Activated CD8-positive, alpha-beta T cell treated with anti-CD3 and anti-CD28 coated beads for 36 hours (primary cell): ENCODE measurements at places on chromosomes 2 and 18.

DNA sequence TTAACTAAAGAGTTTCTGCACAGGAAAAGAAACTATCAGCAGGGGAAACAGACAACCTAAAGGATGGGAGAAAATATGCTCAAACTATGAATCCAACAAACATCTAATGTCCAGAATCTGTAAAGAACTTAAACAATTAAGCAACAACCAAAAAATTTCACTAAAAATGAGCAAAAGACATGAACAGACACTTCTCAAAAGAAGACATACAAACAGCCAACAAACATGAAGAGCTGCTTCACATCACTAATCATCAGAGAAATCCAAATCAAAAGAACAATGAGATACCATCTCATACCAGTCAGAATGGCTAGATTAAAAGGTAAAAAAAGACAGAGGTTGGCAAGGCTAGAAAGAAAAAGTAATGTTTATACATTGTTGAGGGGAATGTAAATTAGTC is 8.8 kb upstream of the GULP1 start:
- H3K27me3 ChIP-seq, result no peaks in the 10 kb centered on the region
- no peak overlapping the region for H3K4me3 ChIP-seq
- DNase-seq, result no peak
- no peaks in the 10 kb centered on the region for H3K36me3 ChIP-seq
- H3K4me1 ChIP-seq, result no peaks in the 10 kb centered on the region

GRCh38 chr18:54279477-54280219 is 10.3 kb downstream of the POLI start:
- no peaks in the 10 kb centered on the region for H3K27me3 ChIP-seq
- DNase-seq, result no peak
- H3K4me3 ChIP-seq, result no peak overlapping the region
- H3K4me1 ChIP-seq, result peaks cover 26% of the 10 kb centered on the region
- no peak overlapping the region for H3K27ac ChIP-seq

DNA sequence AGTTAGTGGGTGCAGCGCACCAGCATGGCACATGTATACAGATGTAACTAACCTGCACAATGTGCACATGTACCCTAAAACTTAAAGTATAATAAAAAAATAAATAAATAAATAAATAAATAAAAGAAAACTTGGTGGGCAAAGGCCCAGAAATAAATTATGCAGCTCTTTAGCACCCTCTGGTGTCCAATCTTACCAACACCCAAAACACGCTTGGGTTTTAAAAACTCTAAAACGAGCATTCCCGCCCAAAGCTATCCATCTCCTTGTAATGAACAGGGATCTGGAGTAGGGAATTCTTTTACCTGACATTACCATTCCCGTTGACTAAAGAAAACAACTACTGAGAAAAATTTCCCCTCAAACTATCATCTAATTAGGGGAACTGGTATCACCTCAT is 2005.9 kb upstream of the CELF4 start:
- no peak for DNase-seq
- no peaks in the 10 kb centered on the region for H3K36me3 ChIP-seq
- no peak overlapping the region for H3K4me3 ChIP-seq

DNA sequence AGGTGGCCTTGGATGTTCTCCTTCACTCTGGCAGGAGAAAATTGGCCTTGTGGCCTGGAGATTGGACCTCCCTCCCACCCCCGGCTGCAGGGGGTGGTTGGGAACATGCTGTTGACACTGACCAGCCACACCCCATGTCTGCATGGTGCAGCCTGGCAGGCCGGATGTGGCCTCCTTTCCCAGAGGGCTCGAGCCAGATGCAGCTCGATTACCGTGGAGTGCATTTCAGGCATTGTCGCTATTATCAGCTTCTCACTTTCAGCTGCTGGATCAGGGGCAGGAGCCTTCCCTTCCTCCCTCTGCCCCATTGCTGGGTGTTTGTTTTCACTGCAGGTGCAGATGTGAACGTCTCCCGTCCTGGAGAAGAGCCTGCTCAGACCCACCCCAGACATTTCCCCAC is 211.0 kb upstream of the SIX2 start:
- no peak overlapping the region for H3K27ac ChIP-seq
- no peaks in the 10 kb centered on the region for H3K36me3 ChIP-seq
- no peak overlapping the region for H3K4me3 ChIP-seq
- no peak for DNase-seq
- H3K4me1 ChIP-seq, result no peaks in the 10 kb centered on the region

DNA sequence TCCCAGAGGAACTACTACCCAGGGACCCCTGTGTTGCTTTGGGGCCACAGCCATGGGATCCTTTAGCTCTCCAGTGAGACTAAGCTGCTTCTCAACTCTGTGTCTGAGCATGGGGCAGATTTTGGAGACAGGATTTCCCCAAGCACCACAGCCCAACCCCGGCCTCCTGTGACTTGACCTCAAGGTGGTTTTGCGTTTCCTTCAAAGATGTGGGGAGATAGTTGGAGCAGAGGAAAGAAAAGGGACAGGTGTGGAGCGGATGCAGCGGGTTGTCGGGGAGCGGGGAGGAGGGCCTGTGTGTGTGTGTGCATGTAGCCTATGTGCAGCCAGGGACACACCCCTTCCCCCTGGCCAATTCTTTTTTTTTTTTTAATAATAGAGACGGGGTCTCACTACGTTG is 10.2 kb downstream of the ARID5A start:
- DNase-seq, result no peak
- H3K4me3 ChIP-seq, result no peak overlapping the region
- H3K4me1 ChIP-seq, result peaks cover 47% of the 10 kb centered on the region
- H3K27ac ChIP-seq, result peak overlapping the region; percentile 75

DNA sequence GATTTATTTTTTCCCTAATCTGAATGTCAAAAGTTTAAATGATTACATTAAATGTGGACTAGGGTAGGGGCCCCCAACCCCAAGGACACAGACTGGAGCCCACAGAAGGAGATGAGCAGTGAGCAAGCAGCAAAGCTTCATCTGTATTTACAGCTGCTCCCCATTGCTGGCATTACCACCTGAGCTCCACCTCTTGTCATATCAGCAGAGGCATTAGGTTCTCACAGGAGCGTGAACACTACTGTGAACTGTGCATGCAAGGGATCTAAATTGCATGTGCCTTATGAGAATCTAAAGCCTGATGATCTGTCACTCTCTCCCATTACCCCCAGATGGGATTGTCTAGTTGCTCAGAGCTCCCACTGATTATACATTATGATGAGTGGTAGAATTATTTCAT is 3.8 kb downstream of the MOB1A start:
- peaks cover 45% of the 10 kb centered on the region for H3K4me1 ChIP-seq
- H3K36me3 ChIP-seq, result peaks cover 42% of the 10 kb centered on the region
- no peak overlapping the region for H3K4me3 ChIP-seq
- no peaks in the 10 kb centered on the region for H3K27me3 ChIP-seq
- peak overlapping the region; percentile 27 for H3K27ac ChIP-seq

- DNase-seq, result no peak
- H3K36me3 ChIP-seq, result no peaks in the 10 kb centered on the region
- no peak overlapping the region for H3K27ac ChIP-seq
- no peak overlapping the region for H3K4me3 ChIP-seq
- peaks cover 32% of the 10 kb centered on the region for H3K4me1 ChIP-seq
These were observed 4.9 kb upstream of the NEUROD1 start for GRCh38 chr2:181685150-181685688.

DNA sequence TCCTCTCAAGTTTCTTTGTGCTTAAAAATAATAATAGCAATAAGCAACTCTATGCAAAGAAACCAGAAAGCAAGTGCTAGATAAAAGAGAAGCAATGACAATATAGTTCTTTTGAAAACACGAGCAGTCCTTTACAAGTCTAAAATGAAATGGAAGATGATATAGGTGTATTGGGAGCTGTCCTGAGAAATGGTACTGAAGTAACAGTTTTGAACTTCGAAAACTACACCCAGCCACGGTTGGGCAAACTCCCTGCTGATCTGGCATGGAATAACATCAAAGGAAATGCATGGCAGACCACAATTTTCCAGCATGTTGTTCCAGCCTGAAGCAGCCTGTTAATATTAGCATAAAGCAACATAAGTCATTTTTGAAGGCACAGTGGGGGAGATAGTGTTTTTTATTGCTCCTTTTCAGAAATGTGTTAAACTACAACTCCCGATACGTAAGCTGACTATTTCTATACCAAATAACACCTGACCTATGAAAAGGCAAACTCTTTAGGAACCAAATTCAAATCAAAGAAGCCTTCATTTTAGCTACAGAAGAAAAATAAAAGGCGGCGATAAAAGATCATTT is 596.1 kb upstream of the KLHL29 start:
- H3K36me3 ChIP-seq, result no peaks in the 10 kb centered on the region
- DNase-seq, result no peak
- H3K4me1 ChIP-seq, result no peaks in the 10 kb centered on the region
- no peaks in the 10 kb centered on the region for H3K27me3 ChIP-seq

- DNase-seq, result peak; percentile 82
- peaks cover 4% of the 10 kb centered on the region for H3K27me3 ChIP-seq
- peaks cover 1% of the 10 kb centered on the region for H3K4me1 ChIP-seq
- no peak overlapping the region for H3K4me3 ChIP-seq
These were observed 27.8 kb upstream of the GAREM2 start for GRCh38 chr2:26144953-26145680.

DNA sequence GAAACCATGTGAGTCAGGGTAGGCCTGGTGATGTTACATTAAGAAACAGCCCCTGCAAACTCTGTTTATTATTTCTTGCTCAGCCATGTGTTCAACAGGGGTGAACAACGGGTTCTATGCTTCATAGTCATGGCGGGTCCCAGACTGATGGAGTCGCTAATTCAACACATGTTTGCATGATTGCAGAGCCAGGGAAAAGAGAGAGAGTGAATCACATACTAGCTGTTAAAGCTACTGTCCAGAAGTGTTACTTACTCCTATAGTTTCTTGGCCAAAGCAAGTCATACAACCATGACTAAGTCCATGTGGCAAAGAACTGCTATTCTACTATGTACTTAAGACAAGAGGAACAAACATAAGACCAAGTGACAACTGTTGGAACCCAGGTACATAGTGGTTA is 241.2 kb upstream of the SKOR2 start:
- no peak for DNase-seq
- no peaks in the 10 kb centered on the region for H3K4me1 ChIP-seq
- no peak overlapping the region for H3K27ac ChIP-seq
- no peak overlapping the region for H3K4me3 ChIP-seq

DNA sequence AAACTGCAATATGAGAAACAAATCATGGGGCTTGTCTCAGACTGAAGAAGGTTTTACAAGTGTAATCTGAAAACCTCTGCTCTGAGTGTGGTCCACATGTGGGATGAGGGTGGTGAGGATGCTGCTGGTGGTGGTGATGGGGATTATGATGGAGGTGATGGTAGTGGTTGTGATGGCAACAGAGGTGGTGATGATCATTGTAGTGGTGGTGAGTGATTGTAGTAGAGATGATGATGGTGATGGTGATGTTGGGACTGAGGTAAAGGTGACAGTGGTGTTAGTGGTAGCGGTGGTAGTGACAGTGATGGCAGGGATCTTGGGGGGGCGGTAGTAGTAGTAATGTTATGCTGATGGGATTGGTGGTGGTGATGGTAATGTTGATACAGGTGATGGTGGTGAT is 217.8 kb downstream of the ANAPC1 start:
- H3K27ac ChIP-seq, result no peak overlapping the region
- H3K27me3 ChIP-seq, result no peaks in the 10 kb centered on the region
- peaks cover 5% of the 10 kb centered on the region for H3K4me1 ChIP-seq
- DNase-seq, result no peak
- H3K4me3 ChIP-seq, result no peak overlapping the region
- no peaks in the 10 kb centered on the region for H3K36me3 ChIP-seq
